ENCODE measurements at places on chromosomes 4 and X.

DNA sequence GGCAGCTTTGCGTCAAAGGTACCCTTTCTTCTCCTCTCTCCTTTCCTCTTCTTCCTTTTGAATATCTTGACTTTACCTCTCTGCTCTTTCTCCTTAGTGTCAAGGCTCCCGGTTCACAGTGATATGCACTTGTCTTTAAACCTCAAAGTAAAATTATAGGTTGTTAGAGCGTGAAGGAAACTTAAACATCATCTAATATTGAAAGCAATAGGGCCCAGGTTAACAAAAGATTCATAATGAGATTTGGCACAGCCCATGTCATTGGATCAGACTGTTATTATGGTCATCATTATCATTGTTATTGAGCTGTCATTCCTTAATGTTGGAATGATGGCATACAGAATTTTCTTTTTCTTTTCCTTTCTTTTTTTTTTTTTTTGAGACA, 32.5 kb downstream of the FTHL17 start:
- no peak for ATAC-seq

DNA sequence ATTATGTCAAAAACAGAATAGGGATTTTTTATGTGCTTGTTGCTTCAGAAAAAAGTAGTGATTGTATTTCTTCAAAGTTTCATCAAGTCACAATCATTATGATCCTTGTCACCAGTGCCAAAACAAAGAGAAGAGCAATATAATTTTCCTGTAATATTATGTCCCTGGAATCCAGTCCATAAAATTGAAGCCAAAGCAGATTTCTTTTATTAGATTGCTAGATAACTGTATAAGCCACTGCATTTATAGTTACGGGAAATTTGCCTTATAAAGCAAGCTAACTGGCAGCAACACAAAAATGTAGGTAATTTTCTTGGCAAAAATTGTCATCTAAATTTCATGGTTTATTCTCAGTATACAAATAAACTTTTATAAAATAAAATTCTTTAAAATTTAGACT, 296.1 kb upstream of the ANKRD50 start:
- no peak for ATAC-seq

- no peak for ATAC-seq
Measured at GRCh38 chr4:172721659-172722058, 447.0 kb upstream of the GALNT7 start.

DNA sequence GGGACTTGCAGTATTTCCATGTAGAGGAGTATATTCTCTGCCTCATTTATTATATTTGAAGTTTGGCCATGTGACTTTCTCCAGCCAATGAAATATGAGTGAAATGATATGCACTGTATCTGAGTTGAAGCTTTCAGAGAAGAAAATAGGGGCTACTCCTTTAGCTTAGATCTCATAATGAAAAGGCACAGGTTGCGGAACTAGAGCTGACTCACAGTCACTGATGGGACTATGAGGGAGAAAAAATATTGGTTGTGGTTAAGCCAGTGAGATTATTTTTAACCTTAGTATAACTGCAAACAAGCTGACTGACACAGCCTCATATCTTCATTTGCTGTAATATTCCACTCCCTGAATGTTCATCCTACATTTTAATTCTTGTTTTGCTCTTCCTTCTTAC, 1104.3 kb downstream of the RPA4 start:
- ATAC-seq: no peak

DNA sequence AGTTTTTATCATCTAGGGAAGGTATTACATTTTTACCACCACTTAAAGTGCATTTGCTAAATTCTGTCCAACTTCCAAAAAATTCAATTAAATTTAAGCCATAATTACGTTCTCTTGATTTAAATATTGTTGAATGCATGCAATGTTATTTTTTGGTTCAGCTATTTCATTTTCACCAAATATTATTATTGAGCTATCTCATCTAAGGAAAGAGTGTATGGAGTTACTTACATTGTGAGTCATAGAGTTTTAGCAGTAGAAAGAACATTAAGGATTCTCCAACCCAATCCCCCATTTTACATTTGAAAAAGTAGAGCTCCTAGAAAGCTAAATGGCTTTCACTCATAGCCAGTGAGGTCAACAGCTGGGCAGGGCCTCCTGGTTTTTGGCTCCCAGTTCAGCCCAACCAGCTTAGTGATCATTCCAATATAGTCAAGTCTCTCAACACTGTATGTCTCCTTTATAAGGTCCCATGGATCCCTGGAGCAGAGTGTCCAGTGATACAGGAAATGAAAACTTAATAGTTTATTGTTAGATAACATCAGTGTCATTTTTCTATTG, 60.5 kb downstream of the NDNF start:
- no peak for ATAC-seq

DNA sequence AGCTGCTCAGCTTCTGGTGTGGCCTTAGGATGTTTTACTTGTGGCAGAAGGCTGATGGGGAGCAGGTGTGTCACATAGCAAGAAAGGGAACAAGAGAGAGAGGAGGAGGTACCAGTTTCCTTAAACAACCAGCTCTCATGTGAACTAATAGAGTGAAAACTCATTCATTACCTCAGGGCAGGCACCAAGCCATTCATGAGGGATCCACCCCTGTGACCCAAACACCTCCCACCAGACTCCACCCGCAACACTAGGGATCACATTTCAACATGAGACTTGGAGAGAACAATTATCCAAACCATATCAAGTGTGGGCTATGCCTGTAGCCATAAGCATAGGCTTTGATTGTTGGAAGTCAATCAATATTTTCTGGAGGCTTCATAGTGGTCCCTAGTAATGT, 56.0 kb downstream of the GSX2 start:
- peak; percentile 8 for ATAC-seq

GRCh38 chrX:39171686-39172085, 370.4 kb downstream of the MID1IP1 start:
- no peak for ATAC-seq
